ENCODE measurements at places on chromosomes 4 and X.

DNA sequence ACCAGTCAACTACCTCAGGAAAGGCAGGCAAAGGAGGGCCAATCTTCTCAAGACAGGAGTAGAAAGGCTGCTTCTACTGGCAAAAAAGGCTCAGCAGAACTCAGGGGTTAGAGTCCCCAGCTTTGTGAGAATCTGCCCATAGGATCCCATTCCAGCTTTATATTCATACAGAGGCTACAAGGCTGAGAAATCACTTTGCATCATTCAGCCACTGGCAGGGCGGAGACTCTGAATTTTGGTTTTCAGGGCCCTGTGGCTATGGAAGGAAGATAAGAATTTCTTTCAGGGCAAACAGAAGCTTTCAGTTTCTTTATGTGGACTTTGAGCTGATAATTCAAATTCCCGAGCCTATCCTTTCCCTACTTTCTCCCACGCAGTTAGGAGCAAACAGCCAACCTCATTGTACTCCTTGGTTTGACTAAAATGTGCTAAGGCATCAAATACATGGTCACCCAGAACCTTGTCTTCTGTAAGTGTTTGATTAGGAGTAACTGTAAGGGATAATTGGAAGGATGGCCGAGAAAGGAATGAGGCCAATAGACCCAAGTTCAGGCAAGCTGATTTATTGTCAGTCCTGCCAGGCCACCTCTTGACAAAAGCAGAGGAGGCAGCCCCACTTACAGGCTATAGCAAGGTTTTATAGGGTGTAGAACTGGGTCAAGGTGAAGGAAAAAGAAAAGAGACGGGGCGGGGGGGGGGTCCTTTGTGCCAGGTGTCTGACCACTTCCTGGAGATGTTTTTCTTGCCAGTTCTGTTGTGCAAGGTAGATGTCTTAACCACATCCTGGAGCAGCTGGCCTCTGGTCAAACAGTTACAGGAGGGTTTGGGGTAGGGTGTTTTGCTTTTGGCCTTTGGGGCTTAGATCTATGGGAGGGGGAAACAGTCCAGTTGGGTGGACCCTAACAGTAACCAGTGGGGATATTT, 165.3 kb upstream of the PPP1R2C start:
- no peak for DNase-seq

DNA sequence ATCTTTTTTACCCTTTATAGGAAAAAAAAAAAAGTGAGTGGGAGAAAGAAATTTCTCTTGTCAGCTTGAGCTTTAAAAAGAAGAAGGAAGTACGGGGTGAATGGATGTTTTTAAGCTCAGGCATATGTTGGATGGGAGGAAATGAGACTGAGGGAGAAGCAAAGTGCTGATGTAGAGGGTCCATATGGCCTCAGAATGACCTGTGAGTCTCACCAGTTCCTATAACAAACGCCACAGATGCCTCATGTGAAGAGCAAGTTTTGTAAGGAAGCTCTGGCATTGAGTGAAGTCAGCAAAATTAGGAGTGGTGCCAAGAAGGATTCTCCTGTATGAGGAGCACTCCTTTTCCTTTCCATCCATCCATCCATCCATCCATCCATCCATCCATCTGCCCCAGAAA, 214.6 kb downstream of the PTTG2 start:
- no peak for DNase-seq

DNA sequence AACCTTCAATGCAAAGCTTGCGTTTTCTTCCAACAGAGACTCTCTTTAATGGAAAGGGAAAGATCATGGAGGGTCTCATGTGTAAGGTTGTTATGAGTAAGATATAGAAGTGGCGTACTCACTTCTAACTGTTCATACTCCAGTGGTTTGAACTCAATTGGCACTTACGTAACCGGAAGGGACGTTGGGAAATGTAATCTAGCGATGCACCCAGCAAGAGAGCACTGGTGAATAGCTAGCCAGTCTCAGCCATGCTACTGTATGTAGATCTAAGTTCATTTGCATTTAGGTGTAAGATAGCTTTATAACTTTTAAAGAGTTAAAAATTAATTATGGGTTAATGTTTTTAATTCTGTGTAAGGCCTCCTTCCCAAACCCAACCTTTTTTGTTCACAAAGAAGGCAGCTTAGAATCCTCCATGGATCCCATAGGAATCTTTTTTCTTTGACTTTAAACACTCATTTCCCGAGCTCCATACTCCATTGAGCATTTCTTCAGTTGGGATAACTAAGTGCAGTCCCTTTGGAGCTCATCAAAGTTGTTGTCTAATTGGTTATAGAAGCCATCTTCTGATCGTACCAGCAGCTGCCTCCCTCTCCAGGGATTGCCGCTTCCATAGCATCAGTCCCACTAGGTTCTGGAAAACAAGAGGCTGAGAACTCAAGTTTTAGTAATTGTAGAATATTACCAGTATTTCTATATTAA, 191.1 kb downstream of the RAPGEF2 start:
- no peak for DNase-seq

GRCh38 chrX:129737916-129738315, 863 bp upstream of the XPNPEP2 start:
- peak; percentile 61 for DNase-seq

GRCh38 chrX:136752796-136753195, 27.9 kb downstream of the ARHGEF6 start:
- peak; percentile 52 for DNase-seq

GRCh38 chr4:56757261-56757746, 64.2 kb downstream of the SPINK2 start:
- DNase-seq, result peak; percentile 79

- DNase-seq, result no peak
Observed at GRCh38 chr4:56052966-56053365, 104.2 kb downstream of the CEP135 start.

DNA sequence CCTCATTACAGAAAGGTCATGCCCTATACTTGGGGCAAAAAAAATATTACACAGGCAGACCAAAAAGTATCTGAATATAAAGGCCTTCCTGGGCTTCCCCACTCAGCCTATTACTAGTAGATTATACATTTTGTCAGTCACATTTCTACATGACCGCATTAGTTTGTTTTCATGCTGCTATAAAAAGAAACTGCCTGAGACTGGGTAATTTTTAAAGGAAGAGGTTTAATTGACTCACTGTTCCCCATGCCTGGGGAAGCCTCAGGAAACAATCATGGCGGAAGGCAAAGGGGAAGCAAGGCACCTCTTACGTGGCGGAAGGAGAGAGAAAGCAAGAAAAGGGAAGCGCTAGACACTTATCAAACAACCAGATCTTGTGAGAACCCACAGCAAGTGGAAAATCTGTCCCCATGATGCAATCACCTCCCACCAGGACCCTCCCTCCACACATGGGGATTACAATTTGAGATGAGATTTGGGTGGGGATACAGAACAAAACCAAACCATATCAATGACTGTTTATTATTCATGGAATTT, 1312.0 kb downstream of the PCDH7 start:
- DNase-seq, result no peak

DNA sequence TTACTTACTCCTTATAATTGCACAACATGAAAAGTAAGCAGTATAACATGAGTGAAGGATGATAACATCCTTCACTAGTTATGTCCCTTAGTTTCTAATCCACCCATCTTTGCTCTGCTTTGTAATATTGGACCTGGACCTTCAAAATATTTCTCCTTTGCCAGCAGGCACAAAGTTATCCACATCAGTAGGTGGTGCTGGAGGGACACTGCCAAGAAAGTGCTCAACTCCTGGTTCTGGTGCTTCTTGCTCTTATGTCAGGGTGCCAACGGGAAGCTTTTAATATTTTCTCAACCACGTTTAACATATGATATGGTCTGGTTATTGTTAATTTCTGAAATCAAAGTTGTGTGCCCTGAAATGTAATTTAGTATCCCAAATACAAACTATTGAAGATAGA, 49.1 kb downstream of the TMEM165 start:
- DNase-seq, result peak; percentile 55

DNA sequence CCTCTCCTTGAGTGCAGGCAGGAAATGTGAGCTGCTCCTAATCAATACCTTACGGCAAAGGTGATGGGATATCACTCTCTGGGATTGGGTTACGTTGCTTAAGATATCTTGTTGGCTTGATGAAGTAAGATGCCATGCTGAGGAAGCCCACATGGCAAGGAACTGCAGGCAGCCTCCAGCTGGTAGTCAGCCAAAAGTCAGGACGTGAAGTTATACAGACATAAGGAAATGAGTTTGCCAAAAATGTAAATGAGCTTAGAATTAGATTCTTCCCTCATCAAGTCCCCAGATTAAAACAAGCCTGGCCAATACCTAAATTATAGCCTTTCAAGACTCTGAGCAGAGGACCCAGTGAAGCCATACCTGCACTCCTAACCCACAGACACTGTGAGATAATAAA, 155.0 kb downstream of the QDPR start:
- DNase-seq, result no peak
